ENCODE measurements at places on chromosomes 1 and 21. TPM values are rescaled to one million over a fixed set of nuclear protein-coding genes. Genes with fewer than 3 reads are reported as not detected.
A peak's percentile ranks its signal among the peaks of the same experiment; 100 is the strongest.

Gene ALX3
- total RNA-seq = 0.60 TPM

DNA sequence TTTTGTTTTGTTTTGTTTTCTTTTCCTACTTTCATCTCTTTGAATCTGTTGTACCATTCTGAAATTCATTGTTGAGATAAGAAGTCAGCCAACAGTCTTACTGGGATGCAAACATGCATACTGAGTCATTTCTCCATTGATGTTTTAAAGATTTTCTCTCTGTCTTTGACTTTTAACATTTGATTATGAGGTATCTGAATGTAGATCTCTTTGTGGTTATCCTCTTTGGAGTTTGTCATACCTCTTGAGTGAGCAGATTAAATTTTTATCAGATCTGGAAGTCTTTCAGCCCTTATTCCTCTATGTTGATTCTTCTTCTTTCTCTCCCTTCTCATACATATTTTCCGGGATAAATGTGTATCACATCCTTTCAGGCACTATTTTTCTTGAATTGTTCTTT, 406.9 kb upstream of the NCAM2 start:
- DNase-seq = no peak

DNA sequence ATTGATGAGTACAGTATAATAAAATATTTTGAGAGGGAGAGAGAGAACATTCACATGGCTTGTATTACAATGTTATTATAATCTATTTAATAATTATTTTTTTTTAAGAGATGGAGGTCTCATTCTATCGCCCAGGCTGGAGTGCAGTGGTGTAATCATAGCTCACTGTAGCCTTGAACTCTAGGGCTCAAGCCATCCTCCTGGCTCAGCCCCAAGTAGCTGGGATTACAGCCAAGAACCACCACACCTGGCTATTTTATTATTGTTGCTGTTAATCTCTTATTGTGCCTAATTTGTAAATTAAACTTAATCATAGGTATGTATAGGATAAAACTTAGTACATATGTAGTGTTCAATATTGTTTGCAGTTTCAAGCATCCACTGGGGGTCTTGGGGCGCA, 57.8 kb downstream of the HS2ST1 start:
- no peak for DNase-seq

DNA sequence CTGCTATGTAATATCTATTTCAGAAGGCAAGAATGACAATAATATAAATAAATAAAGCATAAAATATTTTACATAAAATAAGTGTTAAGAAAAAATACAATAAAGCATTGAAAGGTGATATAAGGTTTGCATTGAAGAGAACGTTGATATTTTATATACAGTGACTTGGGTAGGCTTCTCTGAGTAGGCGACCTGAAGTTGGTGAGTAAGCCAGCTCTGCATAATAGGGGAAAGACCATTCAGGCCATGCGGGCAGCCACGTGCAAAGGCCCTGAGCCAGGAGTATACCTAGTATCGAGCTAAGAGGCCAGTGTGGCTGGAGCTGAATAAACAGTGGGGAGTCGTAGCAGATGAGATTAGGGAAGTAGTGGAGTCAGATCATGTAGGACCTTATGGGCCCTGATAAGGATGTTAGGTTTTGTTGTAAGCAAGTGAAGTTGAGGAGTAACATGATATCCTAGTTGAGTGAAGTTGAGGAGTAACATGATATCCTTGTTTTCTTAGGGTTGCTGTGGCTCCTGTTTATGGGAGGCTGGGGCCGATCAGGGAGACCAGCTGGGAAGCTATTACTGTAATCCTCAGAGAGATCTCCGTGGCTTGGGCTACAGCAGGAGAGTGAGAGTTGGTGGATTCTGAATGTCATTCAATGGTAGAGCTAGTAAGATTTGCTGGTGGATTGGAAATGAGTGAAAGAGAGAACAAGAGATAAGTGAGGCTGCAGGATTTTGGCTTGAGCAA, 22.0 kb downstream of the KCNK1 start:
- DNase-seq = no peak

DNA sequence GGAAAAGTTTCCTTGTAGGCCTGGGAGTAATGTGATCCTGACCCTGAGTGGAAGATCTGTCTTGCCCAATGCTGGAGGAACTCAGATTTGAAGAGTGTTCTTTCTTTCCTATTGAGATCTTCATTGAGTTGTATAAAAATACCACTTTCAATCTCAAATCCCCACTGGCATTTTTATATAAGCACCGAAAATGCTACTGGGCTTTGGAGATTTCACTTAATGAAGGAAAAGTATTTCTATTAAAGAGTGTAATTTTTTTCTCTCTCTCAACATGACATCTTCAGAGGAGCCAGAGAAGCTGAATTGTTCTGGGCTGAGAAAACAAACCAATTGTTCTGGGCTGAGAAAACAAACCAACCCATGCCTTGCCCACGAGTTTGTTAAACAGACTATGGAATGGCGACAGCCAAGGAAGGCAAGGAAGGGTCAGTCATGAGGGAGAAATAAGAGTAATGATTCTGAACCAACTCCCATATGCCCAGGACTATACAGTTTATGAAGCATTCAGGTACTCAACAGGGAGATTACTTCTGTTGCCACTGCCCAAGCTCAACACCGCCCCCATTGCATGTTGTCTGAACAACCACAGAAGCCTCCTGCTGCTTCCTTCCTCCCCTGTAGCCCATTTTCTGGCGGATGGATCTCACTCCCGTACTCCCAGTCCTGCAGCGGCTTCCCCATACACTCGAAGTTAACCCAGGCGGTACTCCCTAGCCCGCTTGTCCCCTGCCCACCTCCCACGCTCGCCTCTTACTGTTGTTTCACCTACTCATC, 103.2 kb downstream of the BEND5 start:
- DNase-seq = no peak

- DNase-seq = peak; percentile 91
These were observed 862 bp downstream of the GSTM3 start for GRCh38 chr1:109739738-109740614.

- DNase-seq = peak; percentile 91
These were observed 8.0 kb upstream of the B4GALT3 start for GRCh38 chr1:161185282-161185682.

GRCh38 chr1:36961062-36961615, 73.2 kb downstream of the GRIK3 start:
- DNase-seq = no peak

Gene NR0B2
- not detected for total RNA-seq

GRCh38 chr1:244087611-244088010, 36.5 kb downstream of the ZBTB18 start:
- DNase-seq = peak; percentile 54

- no peak for DNase-seq
These were observed 81.7 kb downstream of the AXDND1 start for GRCh38 chr1:179447489-179447888.

Measured in suprapubic skin (tissue), 4 donors.